Neural crest cell (in vitro differentiated cells): ENCODE measurements at places on chromosomes 2 and 18.

DNA sequence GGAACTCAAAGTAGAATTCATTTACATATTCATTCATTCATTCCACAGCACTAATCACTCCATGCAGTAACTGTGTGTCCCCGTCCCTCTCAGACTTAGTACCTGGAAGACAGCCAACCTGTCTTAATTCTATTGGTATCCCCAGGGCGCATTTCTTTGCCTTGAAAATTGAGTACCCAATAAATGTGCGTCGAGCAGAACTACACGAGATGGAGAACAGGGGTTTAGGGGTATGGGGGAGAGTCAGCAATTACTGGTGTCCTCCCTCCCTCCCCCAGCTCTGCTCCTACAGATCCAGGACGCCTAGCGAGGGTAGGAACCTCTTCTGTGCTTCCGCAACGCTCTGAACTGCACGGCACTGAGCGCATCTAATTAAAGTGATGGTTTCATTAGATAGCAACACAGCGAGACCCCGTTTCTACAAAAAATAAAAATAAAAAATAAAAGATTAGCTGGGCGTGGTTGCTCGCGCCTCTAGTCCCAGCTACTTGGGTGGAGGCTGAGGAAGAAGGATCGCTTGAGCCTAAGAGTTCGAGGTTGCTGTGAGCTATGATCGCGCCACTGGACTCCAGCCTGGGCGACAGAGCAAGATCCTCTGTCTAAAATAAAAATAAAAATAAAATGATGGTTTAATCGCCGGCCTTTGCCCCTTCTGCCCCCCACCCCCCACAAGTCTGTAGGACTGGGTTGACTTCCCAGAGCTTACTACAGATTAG, 614 bp upstream of the FKBP1B start:
- DNase-seq, result no peak

DNA sequence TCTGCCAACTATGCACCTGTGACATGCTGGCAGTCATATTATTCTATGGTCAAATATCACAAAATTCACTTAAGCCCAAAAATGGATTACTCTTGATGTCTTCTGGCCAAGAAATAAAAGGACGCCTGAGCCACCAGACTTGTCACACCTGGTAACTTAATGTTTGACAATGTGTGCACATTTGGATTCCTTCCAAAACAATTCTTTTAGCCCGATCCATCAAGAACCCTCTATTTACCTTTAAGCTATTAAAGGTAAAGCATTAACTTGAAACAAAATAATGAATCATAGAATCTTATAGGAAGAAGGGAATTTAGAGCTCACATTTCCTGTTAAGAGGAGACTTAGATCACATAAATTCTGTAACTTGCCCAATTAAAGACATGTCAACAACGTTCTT, 46.5 kb upstream of the NFU1 start:
- DNase-seq, result no peak

DNA sequence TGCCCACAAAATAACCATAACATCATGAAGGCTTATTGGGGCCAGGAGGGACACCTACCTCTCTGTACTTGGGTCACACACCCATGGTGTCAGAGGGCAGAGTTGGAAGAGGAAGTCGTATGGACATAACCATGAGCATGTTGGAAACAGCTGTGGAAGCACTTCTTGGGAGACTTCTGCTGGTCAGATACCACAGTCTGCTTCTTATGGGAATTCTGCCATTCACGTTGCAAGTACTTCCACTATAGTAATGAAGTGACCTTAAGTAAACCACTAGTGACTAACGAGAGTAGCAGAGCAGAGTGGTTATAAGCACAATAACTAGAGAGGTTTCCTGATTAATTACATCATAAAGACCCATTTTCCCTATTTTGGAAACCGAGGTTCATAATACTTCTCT, 61.1 kb upstream of the TFPI start:
- no peak for DNase-seq

DNA sequence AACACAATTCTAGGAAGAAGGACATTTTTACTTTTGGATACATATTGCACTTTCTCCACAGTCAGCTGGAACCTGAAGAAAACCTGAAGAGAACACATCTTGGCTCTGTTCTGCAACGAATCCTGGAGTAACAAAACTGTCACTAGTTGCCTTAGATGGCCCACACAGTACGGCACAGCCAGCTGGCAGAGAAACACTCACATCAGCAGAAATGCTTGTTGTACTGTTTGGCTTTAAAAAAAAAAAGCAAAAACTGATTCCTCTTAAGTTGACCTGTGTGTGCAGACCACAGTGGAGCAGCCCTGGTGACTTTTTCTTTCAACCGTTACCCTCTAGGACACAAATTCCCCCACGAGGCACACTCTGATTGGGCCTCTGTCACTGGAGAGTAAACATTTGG, 152.3 kb upstream of the TWIST2 start:
- DNase-seq, result no peak

- no peak for DNase-seq
Measured at GRCh38 chr2:18976168-18976961, 382.1 kb downstream of the OSR1 start.

DNA sequence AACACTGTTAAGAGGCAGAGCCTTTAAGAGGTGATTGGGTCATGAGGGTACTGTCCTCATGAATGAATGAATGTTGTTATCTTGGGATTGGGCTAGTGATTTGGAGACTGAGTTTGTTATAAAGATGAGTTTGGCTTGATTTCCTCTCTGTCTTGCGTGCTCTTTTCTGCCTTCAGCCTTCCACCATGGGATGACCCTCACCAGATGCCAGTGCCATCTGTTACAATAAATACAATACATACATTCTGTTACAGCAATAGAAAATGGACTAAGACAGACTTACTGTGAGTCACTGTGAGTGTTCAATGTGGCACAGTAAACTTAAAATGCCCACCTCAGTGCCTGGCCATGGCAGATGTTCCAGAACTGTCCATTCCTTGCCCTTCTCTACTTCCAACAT, 95.0 kb upstream of the ZFP36L2 start:
- DNase-seq, result no peak

GRCh38 chr2:239394346-239394945, 6.4 kb downstream of the HDAC4 start:
- DNase-seq, result no peak

GRCh38 chr2:181370126-181370525, 87.1 kb upstream of the ITGA4 start:
- DNase-seq, result no peak

DNA sequence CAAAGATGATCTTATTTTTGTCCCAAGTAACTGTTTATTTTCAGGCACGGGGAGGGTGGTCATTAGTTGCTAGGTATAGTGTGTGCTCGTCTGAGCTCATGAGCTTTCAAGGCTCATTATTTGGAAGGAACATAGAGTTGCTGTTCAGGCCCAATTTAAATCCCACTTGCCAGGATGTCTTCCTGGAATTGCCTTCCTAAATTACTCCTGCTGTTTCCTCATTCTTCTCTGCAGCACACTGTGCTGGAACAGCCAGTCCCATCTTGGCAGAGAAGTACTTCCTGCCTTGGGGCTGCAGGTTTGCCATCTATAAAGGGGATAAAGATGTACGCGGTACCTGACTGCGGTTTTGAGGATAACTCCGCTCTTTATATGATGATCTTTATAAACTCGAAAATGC, 37.3 kb downstream of the GREB1 start:
- DNase-seq, result no peak

- no peak for DNase-seq
Measured at GRCh38 chr2:144607099-144607498, 87.2 kb upstream of the ZEB2 start.

DNA sequence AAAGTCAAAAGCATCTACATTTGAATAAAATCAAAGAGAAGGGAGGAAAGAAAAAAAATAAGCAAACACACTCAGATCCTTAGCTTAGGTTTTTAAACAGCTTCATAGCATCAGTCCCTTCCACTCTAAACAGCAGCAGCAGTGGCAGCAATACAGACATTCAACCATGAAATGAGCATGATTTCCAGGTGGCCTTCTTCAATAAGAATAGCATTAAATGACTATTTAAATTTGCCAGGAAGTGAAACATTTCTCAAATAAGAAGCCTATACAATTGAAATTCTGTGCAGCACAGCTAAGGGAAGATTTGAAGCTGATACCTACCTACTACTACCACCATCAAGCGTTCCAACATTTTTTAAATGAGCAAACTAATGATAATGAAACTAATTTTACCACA, 138.1 kb upstream of the REG3G start:
- no peak for DNase-seq

DNA sequence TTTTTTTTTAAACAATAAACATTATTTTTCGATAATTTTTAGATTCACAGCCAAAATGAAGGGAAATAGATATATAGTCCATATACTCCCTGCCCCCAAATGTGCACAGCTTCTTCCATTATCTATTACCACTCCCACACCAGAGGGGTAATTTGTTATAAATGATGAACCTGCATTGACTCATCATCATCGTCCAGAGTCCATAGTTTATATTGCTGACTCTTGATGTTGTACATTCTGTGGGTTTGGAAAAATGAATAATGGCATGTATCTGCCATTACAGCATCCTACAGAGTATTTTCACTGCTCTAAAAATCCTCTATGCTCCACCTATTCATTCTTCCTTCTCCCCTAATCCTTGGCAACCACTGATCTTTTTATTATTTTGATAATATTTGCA, 121.5 kb downstream of the LTBP1 start:
- DNase-seq, result no peak

- no peak for DNase-seq
Measured at GRCh38 chr2:165795011-165795410, 964 bp upstream of the GALNT3 start.

- no peak for DNase-seq
Measured at GRCh38 chr18:62324917-62325805, at the start of gene TNFRSF11A. TSS of gene TNFRSF11A (plus strand) at chr18:62325310. CDS start at chr18:62325353, 43 bp downstream.

GRCh38 chr18:8389391-8390340, 219.6 kb upstream of the RAB12 start:
- DNase-seq, result peak; percentile 74

DNA sequence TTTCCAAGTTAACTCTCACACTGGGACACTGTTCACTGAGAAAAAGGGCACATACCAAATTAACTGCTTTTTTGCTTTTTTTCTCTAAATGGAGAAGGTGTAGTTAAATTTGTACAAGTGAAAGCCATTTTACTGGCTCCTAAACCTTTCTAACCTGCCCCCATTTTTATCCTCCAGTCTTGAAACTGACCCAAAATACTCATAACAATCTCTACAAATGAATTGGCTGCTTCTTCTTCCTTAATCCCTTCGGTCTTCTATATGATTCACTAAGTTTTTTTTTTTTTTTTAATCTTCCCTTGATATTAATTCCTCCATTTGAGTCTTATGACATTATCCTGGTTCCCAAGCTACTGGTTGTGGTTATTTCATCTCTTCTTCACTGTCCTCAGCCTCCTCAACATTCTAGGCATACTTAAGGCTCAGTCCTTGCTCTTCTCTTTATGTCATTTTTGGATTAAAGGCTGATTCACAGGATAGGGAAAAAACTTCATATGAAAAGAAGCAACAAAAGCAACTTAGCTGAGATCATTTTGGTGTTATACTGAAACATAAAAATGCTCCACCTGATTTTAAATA, 19.8 kb downstream of the ORC2 start:
- no peak for DNase-seq

DNA sequence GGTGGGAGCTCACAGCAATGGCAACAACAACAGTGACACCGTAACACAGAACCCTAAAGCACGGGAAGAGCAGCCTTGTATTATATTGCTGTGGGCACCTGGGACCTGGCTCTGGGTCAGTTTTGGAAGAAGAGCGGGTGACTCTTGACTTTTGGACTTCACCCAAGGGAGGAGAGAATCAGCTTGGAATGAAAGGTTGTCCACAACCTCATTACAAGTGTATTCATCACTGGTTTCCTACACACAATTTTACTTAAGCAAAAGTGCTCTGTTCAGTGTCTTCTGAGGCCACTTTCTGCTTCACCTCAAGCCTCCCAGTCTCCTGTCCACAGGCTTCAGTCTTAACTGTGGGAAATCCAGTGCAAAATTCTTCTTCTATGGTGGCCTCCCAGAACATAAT, 263.8 kb downstream of the KCNE4 start:
- DNase-seq, result no peak

DNA sequence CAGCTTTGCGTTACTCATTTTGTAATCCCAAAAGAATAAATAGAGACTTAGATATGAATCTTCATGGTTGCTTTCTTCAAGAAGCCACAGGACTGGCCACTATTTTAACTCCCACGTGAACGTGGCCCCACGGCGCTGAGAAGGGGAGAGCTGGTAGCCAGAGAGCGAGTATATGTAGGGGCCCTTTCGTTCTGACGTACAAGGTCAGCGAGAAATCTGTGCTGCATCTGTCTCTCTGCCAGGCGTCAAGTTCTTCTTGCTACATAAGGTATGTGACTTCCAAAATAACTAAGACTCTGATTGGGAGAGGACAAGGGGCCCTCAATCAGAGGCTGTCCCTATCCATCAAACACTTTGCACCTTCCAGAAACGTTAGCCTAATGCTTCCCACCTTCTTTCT, 149.2 kb downstream of the PLEKHA3 start:
- DNase-seq, result no peak

GRCh38 chr2:74290066-74290465, 53.1 kb downstream of the SLC4A5 start:
- DNase-seq, result no peak

GRCh38 chr2:236631281-236631855, 61.7 kb downstream of the ACKR3 start:
- DNase-seq, result no peak

- DNase-seq, result no peak
Measured at GRCh38 chr2:110680709-110681108, 2.8 kb upstream of the BUB1 start.

- DNase-seq, result no peak
Measured at GRCh38 chr2:221758076-221758475, 186.0 kb upstream of the EPHA4 start.

- DNase-seq, result no peak
Measured at GRCh38 chr2:36455788-36456187, 100.2 kb downstream of the CRIM1 start.

GRCh38 chr2:31654241-31654640, 73.5 kb upstream of the SRD5A2 start:
- DNase-seq, result no peak

GRCh38 chr2:162333968-162334367, 10.0 kb upstream of the GCA start:
- no peak for DNase-seq

GRCh38 chr2:58606799-58607198, 365.7 kb upstream of the FANCL start:
- no peak for DNase-seq

GRCh38 chr18:13463526-13464210, 245.1 kb downstream of the LDLRAD4 start:
- DNase-seq, result no peak

GRCh38 chr18:76367168-76368125, 127.6 kb downstream of the ZNF516 start:
- DNase-seq, result no peak

GRCh38 chr2:101114815-101115214, 36.4 kb downstream of the TBC1D8 start:
- DNase-seq, result no peak

GRCh38 chr18:58051765-58052460, 7.9 kb downstream of the NEDD4L start:
- DNase-seq, result no peak

- peak; percentile 49 for DNase-seq
Measured at GRCh38 chr2:229714736-229715541, 584 bp upstream of the DNER start.

GRCh38 chr2:204024503-204024902, 87.9 kb downstream of the ICOS start:
- DNase-seq, result peak; percentile 22

GRCh38 chr18:59957957-59958356, 58.2 kb downstream of the PMAIP1 start:
- no peak for DNase-seq

- no peak for DNase-seq
Measured at GRCh38 chr2:218986148-218986761, 1.3 kb upstream of the FEV start.
